Gastroesophageal sphincter (tissue), 4 donors: ENCODE measurements at places on chromosomes 12 and 14. TPM values are rescaled to one million over a fixed set of nuclear protein-coding genes. Genes with fewer than 3 reads are reported as not detected.

DNA sequence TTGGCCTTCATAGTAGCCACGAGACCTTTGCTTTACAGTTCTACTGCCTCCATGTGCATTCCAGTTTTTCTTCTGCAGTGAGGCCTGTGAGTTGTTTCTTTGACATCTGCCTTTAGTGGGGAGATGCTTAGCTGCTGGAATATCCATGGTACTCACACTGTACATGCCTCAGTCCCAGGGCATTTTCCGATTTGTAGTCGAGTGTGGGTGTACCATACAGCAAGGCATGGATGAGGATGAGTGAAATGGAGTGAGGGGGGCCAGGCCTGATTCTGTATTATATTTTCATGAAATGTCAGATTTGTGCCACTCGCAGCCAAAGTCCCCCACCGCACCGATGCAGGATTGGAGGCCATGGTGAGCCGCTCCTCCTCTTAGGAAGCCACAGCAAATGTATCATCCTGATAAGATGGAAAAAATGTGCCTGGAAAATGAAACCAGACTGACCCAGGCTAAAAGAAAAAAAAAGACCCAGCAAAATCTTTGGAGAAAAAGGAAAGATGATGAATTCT, 173.0 kb downstream of the ADGRD1 start:
- no peak for ATAC-seq

- no peak for ATAC-seq
Observed at GRCh38 chr12:9041321-9041720, 52.0 kb downstream of the KLRG1 start.

GRCh38 chr12:45613296-45613695, 116.2 kb upstream of the ARID2 start:
- no peak for ATAC-seq

The CACNA2D4 gene
- total RNA-seq: 3.2 TPM

The TSPAN11 gene
- total RNA-seq: 15.9 TPM

GRCh38 chr14:51759950-51760349, 100.5 kb upstream of the GNG2 start:
- ATAC-seq: no peak

- no peak for ATAC-seq
Observed at GRCh38 chr12:62873826-62874448, 61.0 kb downstream of the PPM1H start.

GRCh38 chr12:45725631-45726602, 3.6 kb upstream of the ARID2 start:
- ATAC-seq: no peak

DNA sequence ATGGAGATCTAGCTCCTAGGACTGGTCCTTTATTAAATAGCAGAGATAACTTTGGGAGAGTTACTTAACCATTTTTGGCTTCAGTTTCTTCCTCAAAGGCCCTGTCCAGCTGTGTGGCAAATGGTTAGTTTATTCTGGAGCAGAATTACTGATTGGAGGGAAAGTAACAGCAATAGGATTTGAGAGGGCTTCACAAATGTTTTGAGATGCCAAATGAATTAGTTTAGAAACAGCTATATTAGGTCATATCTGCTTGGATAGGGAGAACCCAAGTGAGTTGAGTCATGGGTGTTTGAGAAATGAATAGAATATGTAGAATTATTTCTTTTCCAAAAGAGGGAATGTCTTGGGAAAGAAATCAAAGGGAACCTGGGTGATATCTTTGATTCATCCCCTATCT, 17.5 kb downstream of the RASSF3 start:
- peak; percentile 54 for ATAC-seq

The OR4E2 gene
- not detected for total RNA-seq

The EXOC3L4 gene
- total RNA-seq: not detected

The DIO3 gene
- 2.6 TPM for total RNA-seq

- peak; percentile 55 for ATAC-seq
Observed at GRCh38 chr14:51004352-51004800, 60.1 kb upstream of the PYGL start.

The NTF3 gene
- total RNA-seq: 0.69 TPM

The CAPZA3 gene
- total RNA-seq: not detected

GRCh38 chr12:32031109-32031508, 71.9 kb downstream of the RESF1 start:
- ATAC-seq: no peak

GRCh38 chr12:131915000-131915689, 13.9 kb upstream of the PUS1 start:
- ATAC-seq: no peak

DNA sequence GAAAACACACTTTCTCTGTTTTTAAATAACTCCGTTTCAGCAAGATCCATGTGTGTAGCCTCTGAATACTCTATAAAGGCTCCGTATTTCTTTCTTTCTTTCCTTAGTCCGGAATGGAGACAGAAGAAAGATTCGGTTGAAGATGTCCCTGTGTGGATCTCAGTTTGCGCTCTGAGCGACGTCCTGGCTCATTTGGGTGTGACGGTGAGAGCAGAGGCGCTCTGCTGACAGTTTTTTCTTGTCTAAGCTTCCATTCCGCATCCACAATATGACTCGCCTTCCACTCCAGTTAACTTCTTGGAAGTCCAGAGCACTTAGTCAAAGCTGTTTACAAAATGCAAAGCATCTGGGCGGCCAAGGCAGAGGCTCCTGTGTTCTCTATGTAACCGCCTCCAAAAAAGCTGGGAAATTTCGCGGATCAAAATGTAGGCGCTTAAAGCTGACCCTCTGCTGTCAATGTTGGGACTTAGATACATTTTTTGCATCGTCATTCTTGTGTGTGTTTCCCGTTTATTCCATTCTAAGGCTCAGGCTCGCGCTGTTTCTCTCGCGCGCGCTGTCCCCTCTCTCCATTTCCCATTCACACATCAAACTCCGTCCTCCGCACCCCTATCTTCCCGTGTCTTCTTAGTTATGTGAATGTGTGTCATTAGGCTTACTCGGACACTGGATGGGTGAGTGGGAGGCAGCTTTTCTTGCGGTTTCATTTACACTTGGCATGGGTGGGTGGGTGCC, 880 bp upstream of the FLRT2 start:
- ATAC-seq: no peak

- ATAC-seq: no peak
Observed at GRCh38 chr12:57385586-57385985, 45.3 kb downstream of the R3HDM2 start.
